Smooth muscle cell of the coronary artery (primary cell): ENCODE measurements at places on chromosomes 13 and 19. TPM values are rescaled to one million over a fixed set of nuclear protein-coding genes. Genes with fewer than 3 reads are reported as not detected.

ZFR2 gene
- total RNA-seq: not detected in 2 replicates

ZNF473 gene
- 5.3 and 6.3 TPM in 2 replicates for total RNA-seq

PNPLA6 gene
- 51.8 and 111 TPM in 2 replicates for total RNA-seq

TNFSF9 gene
- under 0.01 and 0.30 TPM in 2 replicates for total RNA-seq

CLEC17A gene
- not detected in 2 replicates for total RNA-seq

NCAN gene
- total RNA-seq: under 0.01 TPM in 1 of 2 replicates, not detected in the other

PPP1R15A gene
- total RNA-seq: 37.8 and 59.0 TPM in 2 replicates

PALM3 gene
- total RNA-seq: under 0.01 and 0.30 TPM in 2 replicates

RNF113B gene
- not detected in 2 replicates for total RNA-seq

ZNF813 gene
- total RNA-seq: 3.2 and 3.7 TPM in 2 replicates

ZNF460 gene
- 68.6 and 96.9 TPM in 2 replicates for total RNA-seq

ATP4A gene
- not detected in 2 replicates for total RNA-seq

APOC4 gene
- total RNA-seq: not detected in 2 replicates

ZNF497 gene
- total RNA-seq: 0.68 and 1.4 TPM in 2 replicates

FCGBP gene
- total RNA-seq: 0.15 and 2.7 TPM in 2 replicates

NKPD1 gene
- 0.08 and 0.23 TPM in 2 replicates for total RNA-seq

OXGR1 gene
- not detected in 2 replicates for total RNA-seq

RFPL4A gene
- total RNA-seq: 0.08 TPM in 1 of 2 replicates, not detected in the other

KLK12 gene
- not detected in 2 replicates for total RNA-seq

SLC15A1 gene
- not detected in 2 replicates for total RNA-seq

CD33 gene
- total RNA-seq: not detected in 2 replicates

TNNT1 gene
- total RNA-seq: 1.4 and 2.5 TPM in 2 replicates

UNC13A gene
- total RNA-seq: 0.70 and 2.2 TPM in 2 replicates

GGACT gene
- 1.1 and 6.8 TPM in 2 replicates for total RNA-seq

ACP7 gene
- 0.23 and 0.30 TPM in 2 replicates for total RNA-seq

GPR4 gene
- 0.23 TPM in 1 of 2 replicates, not detected in the other for total RNA-seq

COX7A1 gene
- total RNA-seq: 50.9 and 81.3 TPM in 2 replicates

TMEM255B gene
- 0.35 and 3.0 TPM in 2 replicates for total RNA-seq

ZNF285 gene
- 2.7 and 3.2 TPM in 2 replicates for total RNA-seq

KIR3DL2 gene
- total RNA-seq: not detected in 2 replicates

SHC2 gene
- 0.08 and 4.1 TPM in 2 replicates for total RNA-seq

TSHZ3 gene
- 4.6 and 7.4 TPM in 2 replicates for total RNA-seq

POU2F2 gene
- 0.08 and 0.12 TPM in 2 replicates for total RNA-seq

CGB8 gene
- total RNA-seq: not detected in 2 replicates

ZNF610 gene
- 4.3 and 4.6 TPM in 2 replicates for total RNA-seq

FPR3 gene
- total RNA-seq: 0.23 TPM in 1 of 2 replicates, not detected in the other

LENG9 gene
- 5.4 and 14.1 TPM in 2 replicates for total RNA-seq

ELSPBP1 gene
- not detected in 2 replicates for total RNA-seq

BRD4 gene
- total RNA-seq: 8.3 and 8.7 TPM in 2 replicates

STX10 gene
- 88.3 and 90.8 TPM in 2 replicates for total RNA-seq

CACNG7 gene
- 0.47 and 2.0 TPM in 2 replicates for total RNA-seq

LILRA2 gene
- total RNA-seq: not detected in 2 replicates

USP12 gene
- 8.3 and 13.2 TPM in 2 replicates for total RNA-seq

ZNF578 gene
- total RNA-seq: 1.4 and 4.4 TPM in 2 replicates

SYNGR4 gene
- total RNA-seq: not detected in 2 replicates

ZNF274 gene
- total RNA-seq: 10.6 and 23.0 TPM in 2 replicates

CEACAM1 gene
- not detected in 2 replicates for total RNA-seq

ZNF491 gene
- 2.8 and 5.7 TPM in 2 replicates for total RNA-seq

FXYD5 gene
- total RNA-seq: 13.3 and 18.9 TPM in 2 replicates

CD177 gene
- 0.12 TPM in 1 of 2 replicates, not detected in the other for total RNA-seq

ZNF266 gene
- total RNA-seq: 8.2 and 8.7 TPM in 2 replicates

ZNF490 gene
- total RNA-seq: 6.4 and 6.8 TPM in 2 replicates

CACNG8 gene
- total RNA-seq: 0.23 and 3.0 TPM in 2 replicates

ZNF416 gene
- total RNA-seq: 4.8 and 6.3 TPM in 2 replicates
